ENCODE measurements at places on chromosomes 3 and 15. TPM values are rescaled to one million over a fixed set of nuclear protein-coding genes. Genes with fewer than 3 reads are reported as not detected.

DNA sequence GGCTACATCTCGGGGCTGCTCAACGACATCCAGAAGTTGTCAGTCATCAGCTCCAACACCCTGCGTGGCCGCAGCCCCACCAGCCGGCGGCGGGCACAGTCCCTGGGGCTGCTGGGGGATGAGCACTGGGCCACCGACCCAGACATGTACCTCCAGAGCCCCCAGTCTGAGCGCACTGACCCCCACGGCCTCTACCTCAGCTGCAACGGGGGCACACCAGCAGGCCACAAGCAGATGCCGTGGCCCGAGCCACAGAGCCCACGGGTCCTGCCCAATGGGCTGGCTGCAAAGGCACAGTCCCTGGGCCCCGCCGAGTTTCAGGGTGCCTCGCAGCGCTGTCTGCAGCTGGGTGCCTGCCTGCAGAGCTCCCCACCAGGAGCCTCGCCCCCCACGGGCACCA lies 17.0 kb downstream of the ANKRD63 start:
- no peak for DNase-seq

GRCh38 chr15:65818927-65819562 lies 27.0 kb upstream of the DENND4A start:
- DNase-seq, result no peak

GRCh38 chr3:4821975-4822374 lies 157.3 kb upstream of the BHLHE40 start:
- no peak for DNase-seq

GALNT15 gene
- total RNA-seq, result not detected
